ENCODE measurements at places on chromosomes 2 and 18. TPM values are rescaled to one million over a fixed set of nuclear protein-coding genes. Genes with fewer than 3 reads are reported as not detected.

The ABCG8 gene
- not detected for total RNA-seq

The GALNT14 gene
- 16.8 TPM for total RNA-seq

The GPR39 gene
- total RNA-seq, result 0.62 TPM

- peaks cover 6% of the 10 kb centered on the region for H3K4me1 ChIP-seq
- no peak overlapping the region for H3K4me3 ChIP-seq
- no peaks in the 10 kb centered on the region for H3K36me3 ChIP-seq
- no peaks in the 10 kb centered on the region for H3K27me3 ChIP-seq
These were observed 756.4 kb upstream of the CDH7 start for GRCh38 chr18:64994370-64994769.

- peaks cover 6% of the 10 kb centered on the region for H3K36me3 ChIP-seq
- no peak overlapping the region for H3K4me3 ChIP-seq
- DNase-seq, result no peak
- H3K27ac ChIP-seq, result no peak overlapping the region
- peaks cover 10% of the 10 kb centered on the region for H3K4me1 ChIP-seq
- H3K27me3 ChIP-seq, result no peaks in the 10 kb centered on the region
These were observed 34.7 kb downstream of the RFX8 start for GRCh38 chr2:101440127-101440738.

DNA sequence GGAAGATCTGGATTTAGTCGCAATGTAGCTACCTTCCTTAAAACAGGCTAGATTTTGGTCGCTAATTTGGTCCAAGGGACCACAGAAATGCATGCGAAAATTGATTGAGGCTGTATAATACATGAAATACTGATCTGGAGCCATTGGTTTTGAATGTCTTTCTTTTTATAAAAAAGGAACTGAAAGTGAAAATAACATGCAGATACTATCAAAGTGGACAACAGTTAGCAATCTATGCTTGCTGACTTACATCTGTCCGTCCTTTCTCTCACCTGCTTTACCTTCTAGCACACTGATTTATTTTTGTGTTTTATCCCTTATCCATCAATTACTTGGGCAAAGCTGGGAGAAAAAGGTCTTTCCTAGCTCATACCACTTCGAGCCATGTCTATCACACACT, 1459.8 kb upstream of the ACVR2A start:
- no peak overlapping the region for H3K27ac ChIP-seq
- no peak for DNase-seq
- H3K27me3 ChIP-seq, result peaks cover 1% of the 10 kb centered on the region
- H3K36me3 ChIP-seq, result no peaks in the 10 kb centered on the region

Measured in endothelial cell (in vitro differentiated cells).